Testis (tissue), 5 donors: ENCODE measurements at places on chromosomes 2 and 18. TPM values are rescaled to one million over a fixed set of nuclear protein-coding genes. Genes with fewer than 3 reads are reported as not detected.
A peak's percentile ranks its signal among the peaks of the same experiment; 100 is the strongest.

CPO gene
- polyA plus RNA-seq, result 0.90 TPM

SCN2A gene
- 0.57 TPM for polyA plus RNA-seq

GPR35 gene
- polyA plus RNA-seq, result 3.1 TPM

CCDC85A gene
- 0.61 TPM for polyA plus RNA-seq

KIF5C gene
- 57.0 TPM for polyA plus RNA-seq

SMARCAL1 gene
- 27.3 TPM for polyA plus RNA-seq

DTNA gene
- 18.9 TPM for polyA plus RNA-seq

CNDP2 gene
- 74.4 TPM for polyA plus RNA-seq

AGXT gene
- 0.51 TPM for polyA plus RNA-seq

CD8B2 gene
- polyA plus RNA-seq, result 0.16 TPM

CD28 gene
- polyA plus RNA-seq, result 0.91 TPM

DNA sequence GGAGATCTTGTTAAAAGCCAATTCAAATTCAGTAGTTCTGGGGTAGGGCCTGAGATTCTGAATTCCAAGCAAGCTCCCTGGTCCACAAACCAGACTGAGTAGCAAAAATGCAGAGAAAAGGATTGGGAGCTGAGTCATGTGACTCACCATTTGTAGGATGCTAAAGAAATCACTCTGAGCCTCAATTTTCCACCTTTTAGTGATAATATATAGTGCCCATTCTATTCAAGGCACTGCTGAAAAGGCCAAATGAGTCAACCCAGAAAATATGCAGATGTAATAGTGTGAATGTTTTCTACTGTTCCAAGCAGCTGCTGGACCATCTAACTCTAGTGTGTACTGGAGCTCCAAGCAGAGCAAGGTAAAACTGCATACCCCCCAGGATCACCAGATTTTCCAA lies 47.2 kb downstream of the SLC14A2 start:
- no peak for DNase-seq

GRCh38 chr18:34977838-34978532 lies 63.2 kb upstream of the MAPRE2 start:
- DNase-seq, result no peak

DNA sequence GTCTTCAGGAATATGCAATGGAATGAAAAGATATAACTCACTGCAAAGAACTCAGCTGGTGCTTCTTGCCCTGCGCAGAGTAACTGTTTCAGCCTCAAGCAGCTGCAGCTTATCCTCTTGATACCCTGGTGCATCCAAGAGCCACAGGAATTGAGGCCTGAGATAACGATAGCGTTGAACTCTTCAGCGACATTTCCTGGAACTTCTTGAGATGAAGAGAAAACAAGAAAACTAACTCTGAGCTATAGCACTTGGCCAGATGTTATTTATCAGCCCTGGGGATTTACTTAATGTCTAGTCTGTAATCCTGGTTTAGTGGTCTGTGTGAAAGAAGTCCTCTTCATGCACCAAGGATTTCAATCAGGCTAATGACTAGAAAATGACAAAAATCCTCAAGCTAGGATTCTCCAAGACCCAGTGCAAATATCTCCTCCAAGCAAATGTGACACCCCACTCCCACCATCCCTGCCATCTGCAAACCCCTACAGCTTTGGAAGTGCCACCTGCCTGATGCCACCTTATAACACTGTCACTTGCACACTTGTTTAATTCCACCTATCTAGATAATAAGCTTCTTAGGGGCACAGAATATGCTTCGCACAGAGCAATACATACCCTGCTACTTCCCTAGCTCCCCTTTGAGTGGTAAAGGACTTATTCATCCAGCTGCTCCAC lies 40.6 kb downstream of the EHD3 start:
- no peak for DNase-seq

- DNase-seq, result peak; percentile 51
Measured at GRCh38 chr18:80246445-80247392, 595 bp downstream of the PARD6G start.

- no peak for DNase-seq
Measured at GRCh38 chr2:240725671-240726070, 34.0 kb downstream of the AQP12A start.

- DNase-seq, result no peak
Measured at GRCh38 chr18:9851511-9851910, 34.3 kb upstream of the TXNDC2 start.

GRCh38 chr18:58532972-58533371 lies 95.9 kb downstream of the ALPK2 start:
- DNase-seq, result no peak

GRCh38 chr2:49569176-49569575 lies 414.9 kb upstream of the FSHR start:
- no peak for DNase-seq

GRCh38 chr2:24221343-24222050 lies 46.6 kb downstream of the FAM228A start:
- DNase-seq, result no peak

DNA sequence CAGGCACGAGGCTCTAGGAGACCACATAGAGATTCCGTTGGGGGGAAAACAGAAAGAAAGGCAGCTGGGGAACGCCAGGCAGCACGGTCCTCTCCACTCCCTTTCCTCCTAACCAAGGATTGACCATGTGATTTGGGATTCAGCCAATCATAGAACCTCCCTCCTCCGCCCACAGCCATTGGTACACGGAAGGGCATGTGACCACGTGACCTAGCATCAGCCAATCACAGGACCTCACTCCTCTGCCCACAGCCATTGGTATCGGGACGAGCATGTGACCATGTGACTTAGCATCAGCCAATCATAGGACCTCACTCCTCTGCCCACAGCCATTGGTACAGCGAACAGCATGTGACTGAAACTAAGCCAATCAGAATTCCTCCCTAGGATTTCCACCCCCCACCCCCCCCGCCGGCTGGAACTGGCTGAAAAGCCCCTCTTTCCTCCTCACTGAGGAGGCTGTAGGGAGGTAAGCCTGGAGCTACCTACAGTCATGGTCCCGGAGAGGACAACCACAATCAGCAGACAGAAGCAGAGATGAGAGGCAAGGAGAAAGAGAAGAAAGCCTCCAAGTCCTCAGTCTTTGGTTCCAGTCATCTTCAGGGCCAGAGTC lies 7.6 kb downstream of the SERPINE2 start:
- DNase-seq, result peak; percentile 84

DNA sequence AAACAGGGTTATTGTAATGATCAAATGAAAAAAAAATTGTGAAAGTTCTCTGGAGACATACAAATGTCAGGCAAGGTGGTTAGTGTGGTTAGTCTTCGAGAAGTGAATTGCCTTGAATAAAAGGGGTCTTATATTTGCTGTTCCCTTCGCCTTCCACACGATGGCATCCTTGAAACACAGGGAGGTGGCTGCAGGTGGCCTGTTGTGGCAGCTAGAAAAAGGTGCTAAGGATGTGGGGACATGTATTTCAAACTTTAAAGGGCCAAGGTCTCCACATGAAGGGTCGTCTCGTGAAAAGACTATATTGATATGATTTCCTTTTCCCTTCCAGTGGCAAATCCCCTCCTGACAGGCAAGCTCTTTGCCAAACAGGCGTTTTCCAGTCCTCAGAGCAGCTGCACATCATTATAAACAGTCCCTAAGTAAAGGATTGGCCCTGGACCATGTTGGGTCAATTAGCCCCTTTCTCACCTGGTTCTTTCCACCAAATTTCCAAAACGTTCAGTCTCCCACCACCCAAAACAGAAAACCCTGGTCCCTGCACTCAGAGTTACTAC lies 68.5 kb downstream of the COPS8 start:
- peak; percentile 53 for DNase-seq

DNA sequence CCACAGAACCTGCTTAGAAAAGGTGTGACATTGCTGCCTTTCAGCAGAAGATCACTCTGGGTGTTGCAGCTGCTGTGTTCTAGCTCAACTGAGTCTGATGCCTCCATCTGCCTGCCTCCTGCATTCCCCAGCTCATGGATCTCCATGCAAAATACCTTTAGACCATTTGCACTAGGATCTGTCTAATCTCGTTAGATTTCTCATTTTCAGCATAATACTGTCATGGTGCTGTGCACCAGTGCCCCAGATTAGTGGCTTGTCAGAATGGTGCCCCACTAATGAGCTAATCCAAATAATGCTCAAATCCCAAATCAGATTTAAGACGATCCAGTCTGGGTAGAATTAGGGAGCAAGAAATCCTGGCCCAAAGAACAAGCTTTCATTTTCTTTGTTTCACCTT lies 284.4 kb upstream of the PARD3B start:
- no peak for DNase-seq

GRCh38 chr2:73070643-73071359 lies 711 bp downstream of the SFXN5 start:
- DNase-seq, result peak; percentile 32

GRCh38 chr2:71547616-71548285 lies 94.4 kb downstream of the DYSF start:
- no peak for DNase-seq

- no peak for DNase-seq
Measured at GRCh38 chr2:57453945-57454344, 592.7 kb upstream of the VRK2 start.
